Fibroblast of skin of scalp (primary cell): ENCODE measurements at places on chromosomes 3 and 15.

DNA sequence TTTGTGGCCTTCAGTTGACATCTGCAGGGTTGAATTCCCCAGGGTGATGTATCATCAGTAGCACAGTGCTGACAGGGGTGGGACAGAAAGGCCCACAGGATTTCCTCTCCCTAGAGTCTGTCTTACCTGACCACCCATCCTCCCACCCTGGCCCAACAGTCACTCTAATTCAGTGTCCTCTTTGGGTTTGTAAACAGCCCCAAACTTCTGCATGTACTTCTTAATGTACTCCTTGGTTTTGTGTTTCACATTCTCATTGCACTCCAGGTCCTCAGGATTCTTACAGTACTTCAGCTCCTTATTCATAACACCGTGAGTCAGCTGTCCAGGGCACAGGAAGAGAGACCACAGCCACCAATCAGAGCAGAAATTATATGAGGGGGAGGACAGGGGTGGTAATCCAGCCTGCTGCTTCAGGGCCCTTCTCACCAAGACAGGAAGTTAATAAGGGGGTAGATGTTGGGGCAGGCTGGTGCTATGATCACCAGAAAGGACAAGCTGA, 37.5 kb downstream of the NBEAL2 start:
- peak; percentile 82 for DNase-seq

- no peak for DNase-seq
These were observed 17.7 kb downstream of the FRMD4B start for GRCh38 chr3:69368129-69368741.

GRCh38 chr3:162769564-162769963, 1273.0 kb downstream of the OTOL1 start:
- DNase-seq = no peak

DNA sequence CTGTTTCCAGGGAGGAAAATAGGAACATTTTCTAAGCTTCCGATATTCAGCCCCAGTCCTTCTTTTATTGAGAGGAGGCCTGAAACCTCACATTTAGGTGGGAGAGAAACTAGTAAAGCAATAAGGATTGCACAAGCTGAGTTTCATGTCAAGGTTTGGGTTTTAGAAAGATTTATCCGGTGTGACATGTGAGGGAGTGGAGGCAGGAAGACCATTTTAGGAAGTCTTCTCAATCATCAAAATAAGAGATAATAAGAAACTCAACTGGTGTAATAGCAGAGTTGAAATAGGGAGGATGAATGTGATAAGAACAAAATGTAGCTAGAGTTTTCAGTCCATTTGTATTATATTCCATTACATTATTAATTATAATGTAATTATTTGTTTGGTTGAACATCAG, 27.7 kb upstream of the CLDN16 start:
- DNase-seq = no peak
